ENCODE measurements at places on chromosomes 6 and 20.
A peak's percentile ranks its signal among the peaks of the same experiment; 100 is the strongest.

DNA sequence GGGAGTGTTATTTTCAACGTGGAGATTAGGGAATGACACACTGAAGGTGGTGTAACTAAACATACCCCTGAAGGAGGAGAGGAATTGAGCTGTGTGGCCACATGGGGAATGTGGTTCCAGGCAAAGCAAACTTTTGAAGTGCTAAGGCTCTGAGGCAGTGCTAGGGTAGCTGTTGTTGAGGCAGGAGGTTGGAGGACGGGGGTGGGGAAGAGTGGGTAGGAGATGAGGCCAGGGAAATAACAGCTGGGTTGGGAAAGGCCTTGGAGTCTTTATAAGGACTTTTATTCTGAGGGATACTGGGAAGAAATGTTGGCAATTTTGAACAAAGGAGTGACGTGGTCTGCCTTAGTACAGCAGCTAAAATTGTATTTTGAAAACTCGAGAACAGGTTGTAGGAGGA lies 13.0 kb downstream of the RPRD1B start:
- no peak for DNase-seq

DNA sequence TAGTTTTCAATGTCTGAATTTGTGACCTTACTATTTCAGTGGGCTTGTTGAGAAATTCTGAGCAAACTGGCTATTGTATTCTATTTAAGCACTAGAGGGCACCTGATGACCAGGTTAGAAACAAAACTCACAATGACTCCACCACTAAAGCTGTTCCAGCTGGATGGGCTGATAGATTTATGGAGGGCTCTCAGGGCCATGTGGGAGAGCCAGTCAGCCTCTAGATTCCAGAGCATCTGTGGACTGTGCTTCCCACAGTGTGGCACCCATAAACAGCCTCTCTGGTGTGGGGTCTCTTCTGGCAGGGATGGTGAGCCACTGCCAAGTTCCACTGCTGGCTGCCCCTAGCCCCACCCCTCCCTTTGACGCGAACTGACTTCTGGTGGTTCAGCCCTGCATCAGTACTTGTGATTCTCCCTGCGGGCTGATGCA lies 29.2 kb downstream of the C6orf58 start:
- DNase-seq, result peak; percentile 82

DNA sequence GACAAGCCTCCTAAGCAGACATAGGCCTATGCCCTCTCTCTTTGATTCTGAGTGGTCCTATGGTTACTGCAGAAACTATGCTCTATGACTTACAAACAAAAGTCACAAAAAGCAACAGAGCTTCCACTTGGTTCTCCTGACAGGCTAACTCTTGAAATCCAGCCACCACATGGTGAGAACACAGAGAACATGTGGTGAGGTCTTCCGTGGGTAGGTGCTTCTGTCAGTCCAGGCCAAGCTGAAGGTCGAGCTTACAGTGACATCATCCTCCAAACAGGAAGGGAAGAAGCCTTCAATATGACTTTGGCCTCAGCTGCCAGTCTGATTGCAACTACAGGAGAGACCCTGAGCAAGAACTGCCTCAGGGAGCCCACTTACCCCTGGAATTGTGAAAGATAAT lies 265.5 kb downstream of the TBX18 start:
- no peak for DNase-seq

- DNase-seq, result no peak
Observed at GRCh38 chr6:169917153-169917552, 165.7 kb downstream of the ERMARD start.

DNA sequence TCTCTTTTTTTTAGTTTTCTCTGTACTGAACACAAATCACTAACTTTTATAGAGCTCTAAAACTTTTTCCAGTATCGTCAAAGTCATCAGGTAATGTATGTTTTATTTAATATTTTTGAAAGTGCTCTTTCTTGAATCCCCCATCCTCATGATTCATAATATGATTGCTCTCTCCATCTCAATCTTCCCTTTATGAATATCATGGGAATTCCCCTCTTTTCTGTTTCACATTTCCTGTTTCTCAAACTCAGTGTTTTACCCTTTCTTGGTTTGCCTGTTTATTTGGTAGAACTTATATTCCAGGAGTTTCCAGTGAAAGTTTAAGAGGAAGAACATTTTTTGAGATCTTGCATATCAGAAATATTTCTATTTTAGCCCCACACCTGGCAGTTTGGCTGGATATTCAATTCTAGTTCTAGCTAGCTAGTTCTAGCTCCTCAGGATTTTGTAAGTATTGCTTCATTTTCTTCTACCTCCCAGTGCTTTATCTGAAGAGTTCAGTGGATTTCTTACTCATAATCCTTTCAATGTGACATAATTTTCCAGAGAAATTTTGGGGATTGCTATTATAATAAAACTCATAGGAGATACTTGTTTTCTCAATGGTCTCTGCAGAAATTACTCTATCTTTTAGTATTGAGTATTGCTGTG lies 6.1 kb upstream of the C6orf58 start:
- DNase-seq, result no peak

- DNase-seq, result no peak
Observed at GRCh38 chr6:14797875-14798593, 447.8 kb upstream of the JARID2 start.

DNA sequence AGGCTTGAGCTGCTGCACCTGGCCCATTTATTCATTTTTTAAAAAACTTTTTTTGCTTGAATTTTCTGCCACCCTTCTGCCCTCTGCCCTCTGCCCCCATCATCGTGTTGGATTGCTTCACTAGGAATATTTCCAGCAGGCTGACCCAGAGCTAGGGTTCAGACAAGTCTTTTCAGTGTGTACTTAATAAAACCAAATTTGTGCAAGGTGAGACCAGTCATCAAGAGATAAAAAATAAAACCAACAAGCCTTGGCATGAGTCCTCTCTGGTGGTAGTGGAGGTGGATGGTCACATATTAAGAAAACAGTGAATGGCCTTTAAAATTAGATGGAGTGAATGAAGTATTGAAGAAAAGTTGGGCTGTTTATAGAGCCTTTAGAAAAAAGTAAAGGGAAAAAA lies 239.6 kb downstream of the CDKAL1 start:
- DNase-seq, result no peak

DNA sequence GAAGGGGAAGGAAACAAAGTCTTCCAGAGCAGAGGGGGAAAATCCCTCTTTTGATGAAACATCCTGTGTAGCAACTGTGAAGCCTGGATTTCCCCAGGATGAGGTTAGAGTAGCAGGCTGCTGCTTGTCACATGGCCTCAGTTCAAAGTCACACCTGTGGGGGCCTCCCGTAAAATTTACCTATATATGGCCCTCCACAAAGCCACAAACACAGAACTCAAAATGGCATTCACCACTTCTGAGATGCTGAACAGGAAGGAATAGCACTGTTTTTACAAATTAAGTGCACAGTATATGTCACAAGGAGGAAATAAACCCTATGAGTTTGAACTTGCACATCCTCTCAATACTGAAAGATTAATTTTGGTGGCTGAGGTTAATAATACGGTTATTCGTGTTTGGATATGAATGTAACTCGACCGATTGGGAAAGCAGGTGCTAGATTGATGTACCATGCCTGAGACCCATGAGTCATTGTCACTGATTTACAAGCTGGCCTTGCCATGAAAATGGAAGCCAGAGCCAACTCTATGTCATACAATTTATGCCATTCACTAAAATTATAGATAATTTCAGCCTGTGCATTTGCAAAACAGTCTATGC lies 70.6 kb downstream of the SGK1 start:
- DNase-seq, result no peak

- DNase-seq, result no peak
Observed at GRCh38 chr6:119065382-119065781, 13.1 kb downstream of the FAM184A start.

DNA sequence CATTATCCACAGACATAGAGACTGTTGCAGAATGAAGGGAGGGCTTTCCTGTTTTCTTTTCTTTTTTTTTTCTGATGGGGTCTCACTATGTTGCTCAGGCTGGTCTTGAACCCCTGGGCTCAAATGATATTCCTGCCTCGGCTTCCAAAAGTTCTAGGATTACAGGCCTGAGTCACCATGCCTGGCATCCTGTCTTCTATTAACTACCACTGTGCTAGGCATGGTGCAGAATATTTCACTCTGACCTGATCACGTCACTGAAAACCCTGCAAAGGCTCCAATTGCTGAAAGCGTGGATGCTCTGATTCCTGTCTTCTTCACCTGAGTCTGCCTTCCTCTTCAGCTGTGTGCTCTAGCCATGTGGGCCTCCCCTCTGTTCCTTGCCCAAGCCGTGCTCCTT lies 8.5 kb upstream of the DNMT3B start:
- DNase-seq, result no peak

GRCh38 chr6:84220809-84221409 lies 6.5 kb downstream of the CEP162 start:
- peak; percentile 8 for DNase-seq

DNA sequence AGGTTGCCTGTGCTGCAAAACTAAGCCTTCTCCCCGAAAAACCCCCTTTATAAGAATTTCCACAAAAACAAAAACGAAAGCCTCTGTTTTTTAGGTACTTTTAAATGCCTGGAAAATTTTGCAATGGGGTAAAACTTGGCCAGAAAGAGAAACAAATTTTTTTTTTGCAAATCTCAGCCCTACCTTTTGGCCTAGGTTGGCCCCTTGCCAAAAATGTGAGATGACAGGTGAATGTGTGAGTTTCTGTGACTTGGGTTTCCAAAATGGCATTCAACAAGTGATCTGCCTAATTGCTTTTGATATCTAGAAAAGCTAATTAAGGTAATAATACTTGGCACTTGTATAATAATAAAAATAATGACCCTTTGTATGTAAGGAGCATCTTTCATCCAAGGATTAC lies 48.4 kb downstream of the MAFB start:
- DNase-seq, result no peak

GRCh38 chr6:23446469-23446967 lies 679.5 kb upstream of the NRSN1 start:
- peak; percentile 59 for DNase-seq

All from NCI-H1694 treated with DMSO at 0.1 percent for 48 hours (cell line).